Foreskin keratinocyte (primary cell): ENCODE measurements at places on chromosomes 5 and 9.

- DNase-seq, result no peak
Observed at GRCh38 chr9:219670-220365, 5.2 kb downstream of the DOCK8 start.

GRCh38 chr9:126334721-126335621, 8.3 kb downstream of the MVB12B start:
- no peak for DNase-seq

DNA sequence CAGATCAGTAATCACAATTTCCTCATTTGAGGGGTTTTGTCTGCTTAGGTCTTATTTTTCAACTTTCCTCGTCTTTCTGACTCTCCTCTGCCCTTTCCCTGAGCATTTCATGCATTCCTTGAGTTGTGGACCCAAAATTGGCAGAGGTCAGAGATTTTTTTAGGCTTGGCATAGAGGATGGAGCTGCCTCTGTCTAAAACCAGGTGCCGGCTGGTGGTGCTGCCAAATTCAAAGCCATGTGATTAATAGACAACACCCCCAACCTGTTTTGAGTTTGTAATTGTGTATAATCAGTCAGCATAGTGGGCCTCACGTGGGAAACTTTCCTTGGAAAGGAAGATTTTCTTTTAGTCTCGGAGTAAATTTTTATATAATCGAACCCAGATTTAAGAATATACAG, 39.6 kb downstream of the TJP2 start:
- no peak for DNase-seq

DNA sequence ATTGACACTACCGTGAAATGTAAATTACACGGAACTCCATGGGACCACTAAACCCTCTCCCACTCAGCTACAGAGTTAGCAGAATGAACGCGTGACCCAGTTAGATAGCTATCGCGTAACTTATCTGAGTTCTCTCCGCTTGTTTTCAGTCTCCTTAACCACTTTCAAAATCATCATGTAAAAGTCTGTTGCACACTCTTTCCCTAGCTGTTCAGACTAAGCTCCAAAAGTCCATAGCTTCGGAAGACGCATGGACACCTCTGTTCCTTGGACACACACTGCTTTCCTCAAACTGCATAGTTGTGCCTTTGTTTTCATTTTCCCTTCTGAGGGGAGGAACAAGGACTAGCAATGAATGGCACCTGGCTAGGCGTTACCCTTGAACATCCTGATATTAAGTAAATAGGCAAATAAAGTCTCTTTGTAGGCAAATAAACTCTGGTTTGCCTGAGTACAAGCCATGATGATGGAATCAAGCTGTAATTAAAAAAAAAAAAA, 83.3 kb downstream of the DAPK1 start:
- no peak for DNase-seq

- DNase-seq, result no peak
Observed at GRCh38 chr9:80061940-80062339, 490.2 kb downstream of the TLE4 start.

- DNase-seq, result no peak
Observed at GRCh38 chr5:61735531-61735930, 403.5 kb downstream of the ZSWIM6 start.

DNA sequence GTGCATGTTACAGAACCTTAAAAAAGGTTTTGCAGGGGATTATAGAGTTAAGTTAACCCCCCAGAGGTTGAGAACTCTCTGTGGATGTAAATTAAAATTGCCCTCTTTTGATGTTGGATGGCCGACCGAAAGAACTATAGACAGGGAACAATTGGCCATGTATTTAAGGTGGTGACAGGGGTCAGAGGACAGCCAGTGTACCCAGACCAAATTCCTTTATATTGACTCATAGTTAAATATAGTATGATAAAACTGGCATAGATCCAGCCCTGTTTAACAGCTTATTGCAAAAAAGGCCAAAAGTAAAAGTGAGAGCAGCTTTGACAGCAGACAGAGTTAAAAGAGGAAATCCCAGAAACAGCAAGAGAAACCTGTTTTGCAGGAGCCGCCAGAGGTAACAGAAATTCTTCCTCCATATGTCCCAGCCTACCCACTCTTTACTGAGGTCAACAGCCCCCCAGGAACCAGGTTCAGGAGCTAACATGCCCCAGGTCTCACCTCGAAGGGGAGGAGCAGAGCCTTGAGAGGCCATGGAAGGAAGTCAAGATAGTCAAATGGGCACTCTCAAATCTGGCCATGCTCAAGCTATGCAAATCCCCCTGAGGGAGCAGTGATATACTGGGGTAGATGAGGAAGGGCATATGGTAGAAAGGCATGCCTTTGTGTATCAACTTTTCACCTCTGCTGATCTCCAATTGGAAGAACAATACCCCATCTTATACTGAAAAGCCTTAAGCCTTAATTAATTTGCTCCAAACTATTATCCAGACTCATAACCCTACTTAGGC, 156.4 kb upstream of the COX7C start:
- DNase-seq, result no peak

DNA sequence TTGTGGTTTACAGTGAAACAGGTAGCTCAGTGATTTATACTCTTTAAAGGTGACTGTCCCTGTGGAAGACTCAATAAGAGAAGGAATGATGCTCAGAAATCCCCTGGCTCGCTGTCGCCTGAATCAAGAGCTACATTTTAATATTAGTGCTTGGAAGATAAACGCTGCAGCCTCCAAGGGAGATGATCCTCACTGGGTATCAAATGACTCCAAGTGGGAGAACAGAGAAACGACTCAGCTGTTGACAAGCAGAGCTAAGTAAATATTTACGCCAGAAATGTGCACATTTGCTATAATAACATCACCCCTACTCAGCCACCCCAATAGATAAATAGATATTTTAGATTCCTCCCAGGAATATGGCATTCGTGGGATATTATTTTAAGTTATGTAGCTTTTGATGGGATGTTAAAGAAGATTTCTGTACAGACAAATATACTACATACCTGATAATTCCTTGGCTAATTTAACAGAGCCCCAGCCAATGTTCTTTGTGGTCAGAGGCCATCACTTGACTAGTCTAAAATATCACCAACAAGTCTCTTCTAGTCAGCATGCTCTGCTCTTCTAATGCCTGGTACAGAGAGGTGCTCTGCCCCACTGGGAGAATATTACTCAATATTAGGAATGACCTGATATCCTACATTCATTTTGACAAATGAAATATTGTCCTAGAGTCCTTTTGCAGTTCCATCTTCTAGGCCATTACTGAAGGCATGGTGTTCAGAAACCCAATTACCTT, 18.3 kb upstream of the CCDC192 start:
- DNase-seq, result no peak

DNA sequence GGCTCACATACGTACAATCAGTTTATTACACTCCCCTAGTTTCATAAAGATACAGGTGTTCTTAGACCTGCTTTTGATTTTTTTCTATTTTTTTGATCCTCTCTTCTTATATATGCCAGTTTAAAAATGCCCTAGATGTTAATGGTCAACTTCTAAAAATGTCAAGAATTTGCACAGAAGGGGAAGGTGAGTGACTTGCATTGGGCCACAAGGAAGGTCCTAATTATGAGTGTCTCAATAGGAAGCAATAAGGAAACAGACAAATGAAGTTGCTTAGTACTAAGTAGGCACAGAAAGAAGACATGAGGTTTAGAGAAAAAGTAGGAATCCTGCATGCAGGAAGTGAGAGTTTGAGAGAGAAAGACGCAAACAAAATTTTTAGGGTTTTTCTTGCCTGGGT, 3.2 kb upstream of the CCDC171 start:
- no peak for DNase-seq

GRCh38 chr9:7653262-7653661, 146.3 kb downstream of the DMAC1 start:
- no peak for DNase-seq

GRCh38 chr5:112915831-112916230, 6.2 kb downstream of the REEP5 start:
- DNase-seq, result no peak

- no peak for DNase-seq
Observed at GRCh38 chr5:76908166-76908565, 44.7 kb upstream of the CRHBP start.

DNA sequence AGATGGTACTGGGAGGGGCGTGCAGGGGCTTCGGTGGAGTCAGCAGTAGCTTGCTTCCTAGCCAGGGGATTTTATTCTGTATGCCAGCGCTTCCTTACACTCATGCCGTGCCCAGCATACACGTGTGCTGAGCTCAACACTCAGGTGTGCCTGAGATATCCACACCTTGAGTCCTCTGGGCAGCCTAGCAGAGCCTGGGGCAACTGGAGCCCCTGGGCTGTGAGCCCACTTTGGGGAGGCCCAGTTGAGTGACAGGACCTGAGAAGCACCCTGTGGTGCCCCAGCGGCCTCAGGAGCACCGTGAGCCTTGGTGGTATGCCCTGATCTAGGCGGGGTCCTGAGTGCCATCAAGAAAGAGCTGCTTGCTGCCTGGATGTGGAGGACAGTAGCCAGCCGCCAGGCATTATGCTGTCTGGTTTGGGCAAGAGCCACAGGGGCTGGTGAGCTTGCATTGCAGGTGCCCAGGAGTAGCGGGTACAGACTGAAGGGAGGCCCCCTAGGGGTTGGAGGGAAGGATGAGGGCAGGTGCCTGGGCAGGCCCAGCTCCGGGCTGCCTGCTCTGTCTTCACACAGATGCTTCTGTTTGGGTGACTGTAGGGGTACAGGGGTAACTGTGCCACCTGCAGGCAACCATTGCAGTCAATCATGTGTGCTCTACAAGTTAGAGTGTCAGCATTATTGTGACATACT, 42.9 kb downstream of the BNIP1 start:
- DNase-seq, result no peak

- no peak for DNase-seq
Observed at GRCh38 chr9:120859361-120859760, 16.6 kb upstream of the PSMD5 start.

- no peak for DNase-seq
Observed at GRCh38 chr5:122110987-122111386, 18.4 kb upstream of the ZNF474 start.

GRCh38 chr5:99398976-99399375, 470.2 kb upstream of the CHD1 start:
- DNase-seq, result peak; percentile 14

- DNase-seq, result peak; percentile 3
Observed at GRCh38 chr5:127447827-127448226, 69.6 kb upstream of the PRRC1 start.

DNA sequence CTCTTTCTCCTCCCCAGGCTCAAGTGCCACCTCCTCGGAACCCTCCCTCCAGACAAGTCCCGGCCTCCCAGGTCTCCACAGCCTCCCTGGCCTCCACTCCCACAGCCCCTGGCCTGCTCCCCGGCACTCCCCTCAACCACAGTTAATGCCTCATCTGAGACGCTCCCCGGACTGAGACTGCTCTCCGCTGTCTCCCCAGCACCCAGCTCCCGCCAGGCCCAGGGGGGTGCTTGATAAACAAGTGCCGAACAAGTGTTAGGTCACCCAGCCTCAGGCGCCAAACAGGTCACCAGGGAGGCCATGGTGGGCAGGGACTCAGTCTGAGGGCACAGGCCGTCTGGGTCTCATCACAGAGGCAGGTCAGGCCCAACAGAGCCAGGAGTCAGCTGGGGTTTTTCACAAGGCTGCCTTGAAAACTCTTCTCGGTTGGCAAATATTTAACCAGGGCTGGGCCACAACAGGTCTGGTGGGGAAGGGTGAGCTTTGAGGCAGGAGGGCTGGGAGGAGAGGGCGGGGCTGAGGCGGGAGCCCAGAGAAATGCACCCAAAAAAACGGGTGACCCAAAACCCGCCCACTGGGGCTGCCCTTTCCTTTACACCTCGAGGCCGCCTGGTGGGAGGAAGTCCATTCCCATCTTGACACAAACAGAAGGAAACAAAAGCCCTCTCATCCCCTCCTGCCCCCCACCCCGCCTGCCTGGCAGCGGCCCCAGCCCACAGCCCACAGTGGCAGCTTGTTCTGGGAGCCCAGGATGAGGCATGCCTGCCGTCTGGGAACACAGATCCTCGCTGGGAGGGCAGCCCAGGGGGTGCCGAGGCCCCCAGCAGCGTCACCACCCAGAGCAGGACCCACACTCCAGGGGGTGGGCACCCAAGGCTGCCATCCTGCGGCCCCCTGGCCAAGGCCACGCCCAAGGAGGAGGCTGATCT, 66.6 kb upstream of the STXBP1 start:
- peak; percentile 71 for DNase-seq

- DNase-seq, result no peak
Observed at GRCh38 chr5:173045474-173045873, 10.7 kb upstream of the CREBRF start.

- DNase-seq, result no peak
Observed at GRCh38 chr5:143153332-143154119, 250.0 kb downstream of the NR3C1 start.

- DNase-seq, result peak; percentile 35
Observed at GRCh38 chr5:83306572-83307241, 164.8 kb upstream of the VCAN start.

- no peak for DNase-seq
Observed at GRCh38 chr9:136499935-136500910, 17.4 kb upstream of the SEC16A start.

- DNase-seq, result no peak
Observed at GRCh38 chr5:76457674-76458485, 54.8 kb downstream of the IQGAP2 start.

GRCh38 chr9:84460695-84461094, 120.1 kb upstream of the SLC28A3 start:
- DNase-seq, result no peak

- DNase-seq, result peak; percentile 95
Observed at GRCh38 chr9:81028504-81028903, 660.8 kb downstream of the TLE1 start.

DNA sequence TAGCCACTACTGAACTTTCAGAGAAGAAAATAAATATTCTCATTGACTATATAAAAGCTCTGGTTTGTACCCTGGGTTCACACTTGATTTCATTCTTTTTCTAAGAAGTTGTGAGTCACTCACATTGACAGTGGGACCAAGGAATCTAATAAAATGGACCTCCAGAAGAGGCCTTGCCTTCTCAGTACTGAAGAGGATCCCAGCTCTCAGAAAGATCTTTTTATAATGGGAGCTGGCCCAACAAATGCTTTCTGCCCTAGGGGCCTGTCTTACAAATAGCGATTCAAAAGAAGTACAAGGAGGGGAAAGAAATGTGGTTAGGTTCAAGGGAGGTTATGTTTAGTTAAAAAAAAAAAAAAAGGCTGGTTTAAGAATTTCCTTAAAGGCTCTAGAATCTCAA, 237.9 kb downstream of the ISL1 start:
- DNase-seq, result no peak

- DNase-seq, result peak; percentile 23
Observed at GRCh38 chr5:136963504-136963903, 535.6 kb downstream of the SPOCK1 start.
